ENCODE measurements at places on chromosomes 11 and 22.

GRCh38 chr11:9851366-9851765 is 187.5 kb downstream of the SWAP70 start:
- no peak for DNase-seq

DNA sequence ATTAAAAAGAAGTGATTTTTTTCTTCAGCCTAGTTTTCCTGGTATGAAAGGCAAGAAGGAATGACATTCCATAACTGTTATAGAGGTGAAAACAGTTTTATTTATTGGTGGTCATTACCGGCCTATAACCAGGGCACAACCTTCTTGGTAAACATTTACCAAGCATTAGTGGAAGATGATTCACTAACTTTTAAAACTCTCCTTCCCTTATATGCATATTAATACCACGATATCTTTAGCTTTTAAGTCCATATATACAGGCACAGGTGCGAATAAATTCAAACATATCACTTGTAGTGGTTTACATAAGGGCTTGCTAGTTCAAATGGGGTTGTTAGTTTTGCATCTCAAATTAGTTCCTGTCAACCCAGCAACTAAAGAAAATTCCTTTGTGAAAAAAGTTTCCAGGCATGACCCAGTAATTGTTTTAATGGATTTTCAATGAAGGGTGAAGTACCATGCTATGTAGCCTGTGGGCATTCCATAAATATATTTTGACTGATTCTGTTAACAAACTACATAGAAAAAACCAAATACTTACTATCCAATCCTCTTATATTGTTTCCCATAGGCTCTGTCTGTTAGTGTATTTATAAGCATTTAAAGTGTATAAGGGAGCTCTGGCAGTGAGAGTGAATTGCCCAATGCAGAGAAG is 30.6 kb upstream of the ROBO3 start:
- no peak for DNase-seq

GRCh38 chr11:107252429-107253161 is 205.0 kb downstream of the CWF19L2 start:
- no peak for DNase-seq

DNA sequence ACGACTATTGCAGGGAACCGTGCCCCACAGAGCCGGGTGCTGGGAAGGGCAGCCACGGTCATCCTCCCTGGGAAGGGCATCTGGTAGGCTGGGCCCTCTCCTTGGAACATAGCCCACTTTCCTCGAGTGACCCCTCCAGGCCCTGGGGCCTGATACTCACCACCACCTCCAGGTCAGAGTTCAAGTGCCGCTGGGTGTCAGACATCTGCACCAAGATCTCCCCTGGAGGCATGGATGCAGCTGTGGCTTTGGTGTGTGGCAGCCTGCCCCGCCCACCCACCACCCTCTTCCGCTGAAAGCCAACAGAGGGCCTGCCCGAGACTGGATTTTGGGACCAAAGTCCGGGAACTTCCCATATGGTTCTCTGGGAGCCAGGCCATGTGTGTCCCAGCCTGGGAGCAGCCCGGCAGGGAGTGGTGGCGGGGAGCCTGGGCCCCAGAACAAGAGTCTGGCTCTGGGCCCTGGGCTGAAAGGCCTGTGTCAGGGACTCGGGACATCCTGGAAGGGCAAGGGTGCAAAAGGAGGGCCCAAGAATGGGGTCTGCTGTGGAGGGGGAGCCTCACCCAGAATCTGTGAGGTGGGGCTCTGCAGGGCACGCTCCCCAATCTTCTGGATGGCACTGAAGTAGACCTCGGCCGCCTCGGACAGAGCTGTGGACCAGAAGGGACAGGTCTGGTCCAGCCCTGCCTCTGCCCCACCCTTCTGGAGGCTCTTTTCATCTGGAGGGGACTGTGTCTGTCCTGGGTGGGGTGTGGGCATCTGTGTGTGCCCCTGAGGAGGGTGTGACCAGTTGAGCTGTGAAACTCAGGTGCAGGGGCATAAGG is 2.6 kb downstream of the BAIAP2L2 start:
- DNase-seq = no peak

DNA sequence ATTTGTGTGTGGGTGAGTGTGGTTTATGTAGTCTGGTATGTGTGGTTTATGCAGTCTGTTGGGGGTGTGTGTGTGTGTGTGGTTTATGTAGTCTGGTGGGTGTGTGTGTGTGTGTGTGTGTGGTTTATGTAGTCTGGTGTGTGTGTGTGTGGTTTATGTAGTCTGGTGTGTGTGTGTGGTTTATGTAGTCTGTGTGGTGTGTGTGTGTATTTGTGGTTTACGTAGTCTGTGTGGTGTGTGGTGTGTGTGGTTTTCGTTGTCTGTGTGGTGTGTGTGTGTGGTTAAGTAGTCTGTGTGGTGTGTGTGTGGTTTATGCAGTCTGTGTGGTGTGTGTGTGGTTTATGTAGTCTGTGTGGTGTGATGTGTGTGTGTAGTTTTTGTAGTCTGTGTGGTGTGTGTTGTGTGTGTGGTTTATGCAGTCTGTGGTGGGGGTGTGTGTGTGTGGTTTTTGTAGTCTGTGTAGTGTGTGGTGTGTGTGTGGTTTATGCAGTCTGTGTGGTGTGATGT is 26.2 kb upstream of the PARVG start:
- no peak for DNase-seq

GRCh38 chr11:66741153-66741552 is 12.1 kb upstream of the SPTBN2 start:
- no peak for DNase-seq

- DNase-seq = no peak
Observed at GRCh38 chr11:134032501-134033091, 36.3 kb upstream of the JAM3 start.

DNA sequence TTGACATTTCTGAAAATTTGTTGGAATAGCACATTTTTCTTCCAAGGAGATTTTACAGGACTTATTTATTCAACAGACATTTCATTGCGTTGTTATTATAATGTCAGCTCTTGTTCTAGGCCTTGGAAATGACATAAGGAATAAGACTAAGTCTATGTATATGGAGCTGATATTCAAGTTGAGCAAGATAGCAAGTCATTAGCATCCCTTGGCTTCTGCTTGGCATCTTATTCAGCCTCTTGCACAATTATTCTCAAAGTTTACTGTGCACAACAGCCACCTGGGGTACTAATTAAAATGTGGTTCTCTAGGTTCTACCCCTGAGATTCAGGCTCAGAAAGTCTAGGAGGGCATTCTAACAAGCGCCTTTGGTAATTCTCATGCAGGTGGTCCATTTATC is 304.8 kb upstream of the DDI1 start:
- no peak for DNase-seq

DNA sequence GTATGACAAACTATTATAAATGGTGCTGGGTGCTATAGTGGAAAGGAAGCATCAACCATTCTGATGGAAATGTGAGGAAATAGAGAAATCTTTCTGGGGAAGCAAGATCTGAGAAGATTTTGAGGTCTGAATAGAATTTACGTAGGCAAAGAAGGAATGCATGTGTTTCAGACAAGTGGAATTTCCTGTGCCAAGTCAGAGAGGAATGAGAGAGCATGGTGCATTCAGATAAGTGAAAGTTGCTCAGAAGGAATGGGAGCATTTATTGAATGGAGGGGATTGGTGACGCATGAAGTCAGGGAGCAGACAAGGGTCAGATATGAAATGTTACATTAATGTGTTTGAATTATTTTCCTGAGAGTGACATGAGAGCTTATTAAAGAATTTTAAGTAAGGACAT is 725.5 kb downstream of the METTL15 start:
- peak; percentile 99 for DNase-seq

DNA sequence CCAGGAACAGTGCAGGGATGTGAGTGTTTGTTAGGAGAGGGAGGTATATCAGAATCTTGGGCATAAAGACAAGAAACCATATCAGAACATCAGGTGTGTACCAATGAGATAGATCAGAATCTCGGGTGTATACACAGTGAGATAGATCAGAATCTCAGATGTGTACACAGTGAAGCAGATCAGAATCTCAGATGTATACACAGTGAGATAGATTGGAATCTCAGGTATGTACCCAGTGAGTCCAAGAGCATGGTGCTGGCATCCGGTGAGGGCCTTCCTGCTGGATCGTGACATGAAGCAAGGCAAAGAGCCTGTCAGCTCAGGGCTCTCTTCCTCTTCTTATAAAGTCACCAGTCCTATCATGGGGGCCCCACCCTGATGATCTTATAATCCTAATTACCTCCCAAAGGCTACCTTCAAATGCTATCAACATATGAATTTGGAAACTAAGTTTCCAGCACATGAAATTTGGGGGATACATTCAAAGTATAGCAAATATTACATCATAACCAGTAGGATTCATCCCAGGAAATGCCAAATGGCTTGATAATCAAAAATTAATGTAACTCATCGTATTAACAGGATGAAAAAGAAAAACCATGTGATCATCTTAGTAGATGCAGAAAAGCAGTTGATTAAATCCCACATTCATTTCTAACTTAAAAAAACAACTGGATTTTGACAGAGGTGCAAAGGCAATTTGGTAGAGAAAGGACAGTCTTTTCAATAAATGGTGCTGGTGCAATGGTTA is 28.6 kb downstream of the PPARA start:
- DNase-seq = no peak

DNA sequence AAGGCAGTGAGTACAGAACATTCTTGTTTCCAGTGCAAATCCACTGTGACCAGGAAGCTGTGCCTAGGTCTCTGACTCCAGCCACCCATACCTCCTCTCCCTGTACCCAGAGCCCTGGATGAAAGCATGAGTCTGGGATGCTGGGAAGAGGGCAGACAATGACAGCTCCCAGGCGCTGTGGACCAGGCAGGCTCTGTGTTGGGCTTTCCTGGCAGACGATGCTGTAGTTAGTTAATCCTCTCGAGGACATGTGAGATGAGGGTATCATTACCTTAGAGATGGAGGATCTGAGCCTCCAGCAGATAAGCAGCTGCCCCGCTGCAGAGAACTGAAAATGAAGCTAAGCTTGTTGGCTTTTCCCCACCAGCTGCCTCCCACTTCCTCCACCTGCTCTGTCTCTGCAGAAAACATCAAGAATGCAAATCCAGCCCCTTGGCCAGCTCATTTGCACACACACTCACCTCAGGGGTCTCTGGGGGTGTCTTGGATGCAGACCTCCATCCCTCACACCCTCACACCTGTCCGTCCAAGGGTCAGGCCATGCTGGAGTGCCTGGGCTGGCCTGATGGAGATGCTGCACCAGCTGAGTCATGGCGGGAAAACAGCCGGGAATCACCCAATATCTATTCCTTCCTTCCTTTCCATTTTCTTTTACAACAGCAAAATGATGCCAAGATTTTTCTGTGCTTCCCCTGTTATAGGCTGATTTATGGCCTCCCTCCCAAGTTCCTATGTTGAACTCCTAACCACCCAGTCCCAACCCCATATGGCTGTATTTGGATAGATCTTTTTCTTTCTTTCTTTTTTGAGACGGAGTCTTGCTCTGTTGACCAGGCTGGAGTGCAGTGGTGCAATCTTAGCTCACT is 94.9 kb upstream of the SEPTIN5 start:
- DNase-seq = no peak

GRCh38 chr11:126105748-126106080 is 43.0 kb upstream of the CDON start:
- no peak for DNase-seq

DNA sequence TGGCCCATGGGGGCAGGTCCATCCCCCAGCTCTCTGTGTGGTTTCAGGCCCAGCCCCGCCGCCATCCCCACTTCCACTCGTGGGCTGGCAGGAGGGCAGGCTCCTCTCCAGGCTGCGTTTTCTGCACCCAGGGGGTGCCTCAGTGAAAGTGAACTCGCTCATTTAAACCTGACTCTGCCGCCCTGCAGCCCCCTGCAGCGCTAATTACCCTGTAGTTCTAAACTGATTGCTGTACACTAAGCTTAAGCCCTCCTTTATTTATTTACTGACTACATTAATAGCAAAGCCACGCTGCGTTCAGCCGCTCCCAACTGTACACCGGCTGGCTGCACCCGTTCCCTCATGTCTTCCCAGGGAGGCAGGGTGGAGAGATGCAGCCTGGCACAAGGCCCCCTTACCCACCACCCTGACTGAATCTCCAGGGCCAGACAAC is 36.6 kb upstream of the NNMT start:
- no peak for DNase-seq

DNA sequence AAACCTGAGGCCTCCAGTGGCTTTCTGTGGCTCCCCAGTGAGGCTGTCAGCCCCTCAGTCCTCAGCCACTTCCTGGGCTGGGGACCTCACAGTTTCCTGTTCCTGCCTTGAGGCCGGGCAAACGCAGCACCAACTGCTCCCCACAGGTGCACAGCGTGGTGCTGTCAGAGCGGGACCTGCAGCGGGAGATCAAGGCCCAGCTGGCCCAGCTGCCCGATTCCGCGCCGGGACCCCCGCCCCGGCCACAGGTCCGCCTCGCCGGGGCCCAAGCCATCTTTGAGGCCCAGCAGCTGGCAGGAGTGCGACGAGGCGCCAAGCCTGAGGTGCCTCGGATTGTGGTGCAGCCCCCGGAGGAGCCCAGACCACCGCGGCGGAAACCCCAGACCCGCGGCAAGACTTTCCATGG is 5.4 kb downstream of the TBC1D10C start:
- no peak for DNase-seq

- DNase-seq = no peak
Observed at GRCh38 chr11:126476977-126477376, 121.5 kb downstream of the ST3GAL4 start.

- DNase-seq = no peak
Observed at GRCh38 chr11:81444297-81444696, 1289.4 kb downstream of the FAM181B start.

- DNase-seq = no peak
Observed at GRCh38 chr22:19396561-19396933, 35.0 kb downstream of the HIRA start.

DNA sequence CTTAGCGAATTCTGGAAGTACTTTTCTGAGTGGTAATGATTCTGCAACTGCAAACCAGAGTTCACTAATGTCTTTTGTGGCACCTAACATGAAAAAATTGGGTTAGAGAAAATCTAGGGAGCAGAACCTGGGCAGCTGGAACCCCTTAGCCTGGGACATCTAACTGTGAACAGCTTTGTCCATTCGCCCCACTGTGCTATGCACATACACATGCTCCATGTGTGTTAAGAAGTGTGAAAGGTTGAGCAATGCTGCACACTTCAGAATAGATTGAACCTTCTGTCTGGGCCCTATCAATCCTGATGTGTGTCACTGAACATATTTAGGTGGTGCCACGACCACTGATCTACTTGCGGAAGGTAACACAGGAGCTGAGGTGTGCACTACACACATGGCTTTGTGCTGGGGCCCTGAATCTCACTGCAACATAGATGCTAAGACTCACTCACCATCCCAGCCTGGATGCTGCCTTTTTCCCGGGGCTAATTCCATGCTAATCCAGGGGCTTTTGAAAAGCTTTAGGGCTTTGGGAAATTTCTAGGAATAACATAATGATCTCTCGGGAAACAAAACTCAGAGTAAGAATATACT is 976.2 kb downstream of the NTM start:
- no peak for DNase-seq

DNA sequence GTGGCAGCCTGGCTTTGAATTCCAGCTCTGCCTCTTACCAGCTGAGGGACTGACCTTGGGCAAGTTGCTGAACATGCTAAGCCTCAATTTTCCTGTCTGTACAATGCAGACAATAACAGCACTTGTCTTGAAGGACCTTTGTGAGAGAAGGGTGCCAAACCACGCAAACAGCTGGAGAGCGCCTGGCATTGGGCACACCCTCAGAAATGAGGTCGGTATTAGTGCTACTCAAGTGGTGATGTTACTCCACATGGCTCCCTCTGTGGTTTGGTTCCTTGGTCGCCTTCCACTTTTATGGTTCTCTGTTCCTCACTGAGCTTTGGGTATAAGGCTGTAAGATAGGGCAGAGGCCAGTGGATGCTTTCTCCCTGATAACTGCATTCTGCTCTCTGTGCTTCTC is 8.2 kb downstream of the UBASH3B start:
- DNase-seq = no peak

GRCh38 chr11:89436071-89436470 is 55.1 kb downstream of the NOX4 start:
- peak; percentile 99 for DNase-seq

GRCh38 chr11:47620836-47621378 is 21.5 kb downstream of the MTCH2 start:
- DNase-seq = no peak

Data from retinal pigment epithelial cell (primary cell).